ENCODE measurements at places on chromosomes 7 and 10.

DNA sequence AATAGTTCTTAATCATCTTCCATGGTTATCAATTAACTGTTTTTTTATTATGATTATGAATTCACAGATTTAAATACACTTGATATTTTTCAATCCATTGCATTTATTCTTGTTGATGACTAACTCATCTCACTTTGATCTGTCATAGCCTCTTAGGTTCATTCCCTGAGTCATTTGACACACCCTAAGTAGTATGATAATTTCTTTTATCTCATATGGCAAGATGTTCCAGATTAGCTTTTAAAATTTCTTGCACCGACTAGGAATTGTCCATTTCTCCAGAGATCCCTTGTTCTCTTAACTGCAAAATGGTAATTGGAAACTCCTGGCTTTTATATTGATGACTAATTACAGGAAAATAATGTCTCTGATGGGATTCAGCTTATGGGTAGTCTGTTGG is 87.6 kb upstream of the CCDC6 start:
- DNase-seq: no peak

DNA sequence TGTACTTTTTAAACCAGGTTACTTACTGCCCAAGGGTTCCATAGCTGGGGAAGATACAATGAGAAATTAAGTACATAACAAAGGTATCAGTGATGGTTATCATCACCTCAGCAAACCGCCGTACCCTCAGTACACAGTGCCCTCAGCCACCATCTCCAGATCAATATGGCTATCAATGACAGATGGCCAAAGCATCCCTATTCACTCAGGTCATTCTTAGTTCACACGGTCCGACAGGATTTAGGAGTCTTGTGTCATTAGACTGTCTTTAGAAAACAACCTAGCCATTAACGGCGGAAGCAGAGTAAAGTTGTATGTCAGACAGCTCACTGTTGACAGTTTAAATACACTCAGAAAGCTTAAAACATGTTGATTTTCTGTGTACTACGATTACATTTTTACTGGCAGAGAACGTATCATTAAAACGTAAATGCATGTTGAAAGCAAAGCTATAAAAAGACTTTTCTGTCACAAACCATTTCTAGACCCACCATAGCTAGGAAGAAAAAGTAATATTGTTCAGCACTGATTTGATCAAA is 106.9 kb downstream of the HOXA1 start:
- DNase-seq: no peak

DNA sequence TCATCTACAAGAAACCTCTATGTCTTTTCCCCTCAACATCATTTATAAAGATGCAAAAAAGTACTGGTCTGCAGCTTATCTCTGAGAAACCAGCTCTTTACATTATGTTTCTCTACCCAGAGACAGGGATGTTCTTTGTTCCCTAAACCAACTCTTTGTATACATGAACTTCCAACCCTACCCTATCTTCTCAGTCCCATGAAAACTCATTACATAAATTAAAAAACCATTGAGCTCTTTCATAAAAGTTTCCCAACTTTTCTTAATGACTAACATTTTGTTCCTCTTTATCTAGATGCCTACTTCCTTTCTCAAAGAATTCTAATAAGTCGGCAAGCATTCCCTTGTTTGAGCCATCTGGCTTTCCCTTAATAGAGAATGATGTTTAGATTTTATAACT is 192.8 kb upstream of the AGK start:
- no peak for DNase-seq

DNA sequence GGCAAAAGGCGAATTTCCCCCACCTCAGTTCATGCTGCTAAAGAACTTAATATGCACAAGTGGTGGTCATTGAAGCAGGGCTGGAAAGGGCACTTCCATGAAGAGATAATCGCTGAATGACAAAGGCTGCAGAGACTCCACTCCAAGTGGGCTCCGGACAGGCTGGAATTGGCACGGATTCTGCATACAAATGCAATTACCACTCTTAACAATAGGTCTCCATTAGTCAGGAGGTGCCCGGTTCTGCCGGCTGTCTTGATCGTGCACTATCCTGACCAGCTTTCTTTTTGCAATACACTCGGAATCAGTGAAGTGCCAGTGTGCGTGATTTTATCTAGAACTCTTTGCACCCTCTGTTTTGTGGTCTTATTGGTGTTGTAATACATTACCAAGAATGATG is 49.7 kb downstream of the INSYN2A start:
- no peak for DNase-seq

- DNase-seq: no peak
Measured at GRCh38 chr7:46622251-46622650, 701.2 kb upstream of the IGFBP3 start.

DNA sequence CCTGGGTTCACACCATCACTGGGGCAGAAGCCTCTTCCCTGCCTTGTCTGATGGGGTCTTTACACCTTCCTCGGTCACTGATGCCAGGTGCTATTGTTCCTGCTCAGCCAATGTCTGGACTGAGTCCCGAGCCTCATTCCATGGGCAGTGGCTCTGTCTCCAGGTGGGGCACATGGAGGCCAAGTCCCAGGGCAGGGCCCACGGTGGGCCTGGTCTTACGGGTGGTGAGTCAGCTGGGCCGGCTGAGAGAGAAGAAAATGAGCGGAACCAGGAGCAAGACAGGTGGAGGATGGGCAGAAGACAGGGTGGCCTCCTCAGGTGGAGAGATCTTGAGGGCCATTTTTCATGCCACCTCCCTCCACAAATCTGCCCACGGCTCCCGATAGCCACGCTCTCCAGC is 131.7 kb upstream of the FAM20C start:
- DNase-seq: no peak

DNA sequence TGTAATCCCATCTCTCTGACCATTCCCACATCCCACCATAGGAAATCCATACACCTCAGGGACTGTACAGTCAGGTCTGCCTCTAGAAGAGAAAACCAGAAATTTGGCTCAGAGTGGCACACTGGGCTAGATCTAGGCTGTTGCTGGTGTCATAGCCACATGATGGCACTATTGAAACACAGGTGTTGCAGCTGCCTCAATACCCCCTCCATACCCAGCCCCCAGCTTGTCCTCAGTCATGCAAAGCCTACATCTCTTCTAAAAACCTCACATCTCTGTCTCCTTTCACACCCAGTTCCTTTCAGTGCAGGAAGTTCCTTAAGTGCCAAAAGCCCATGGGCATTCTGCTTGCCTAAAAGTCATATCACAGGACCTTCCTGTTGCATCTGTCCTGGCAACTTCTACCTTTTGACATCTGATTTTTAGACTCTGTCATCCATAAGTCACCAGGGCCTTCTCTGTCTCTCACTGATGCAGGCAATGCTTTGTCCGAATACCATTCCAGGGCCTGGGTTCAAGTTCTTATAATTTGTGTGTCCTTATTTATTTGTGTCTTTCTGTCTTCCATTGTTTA is 27.0 kb upstream of the HIBADH start:
- DNase-seq: no peak

- DNase-seq: no peak
Measured at GRCh38 chr7:151468217-151469018, 28.5 kb upstream of the CRYGN start.

DNA sequence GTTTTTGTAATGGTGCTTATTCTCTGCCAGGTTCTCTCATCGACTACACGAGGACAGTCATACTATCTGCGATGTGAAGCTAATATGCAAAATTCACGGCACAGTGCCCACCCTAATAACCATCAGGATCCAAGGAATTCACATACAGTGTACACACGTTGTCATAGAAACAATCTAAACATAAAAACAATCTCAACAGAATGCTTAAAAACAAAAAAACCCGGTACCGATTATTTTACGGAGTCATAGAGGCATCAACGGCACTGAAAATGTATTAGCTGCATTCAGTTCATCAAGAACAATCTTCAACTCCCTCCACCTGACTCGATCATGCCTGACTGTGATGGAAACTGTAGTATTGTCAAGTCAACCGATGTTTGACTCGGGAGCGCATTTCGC is 628 bp downstream of the MRPS33 start:
- DNase-seq: no peak

- no peak for DNase-seq
Measured at GRCh38 chr10:112175409-112175808, 8.2 kb downstream of the GPAM start.

DNA sequence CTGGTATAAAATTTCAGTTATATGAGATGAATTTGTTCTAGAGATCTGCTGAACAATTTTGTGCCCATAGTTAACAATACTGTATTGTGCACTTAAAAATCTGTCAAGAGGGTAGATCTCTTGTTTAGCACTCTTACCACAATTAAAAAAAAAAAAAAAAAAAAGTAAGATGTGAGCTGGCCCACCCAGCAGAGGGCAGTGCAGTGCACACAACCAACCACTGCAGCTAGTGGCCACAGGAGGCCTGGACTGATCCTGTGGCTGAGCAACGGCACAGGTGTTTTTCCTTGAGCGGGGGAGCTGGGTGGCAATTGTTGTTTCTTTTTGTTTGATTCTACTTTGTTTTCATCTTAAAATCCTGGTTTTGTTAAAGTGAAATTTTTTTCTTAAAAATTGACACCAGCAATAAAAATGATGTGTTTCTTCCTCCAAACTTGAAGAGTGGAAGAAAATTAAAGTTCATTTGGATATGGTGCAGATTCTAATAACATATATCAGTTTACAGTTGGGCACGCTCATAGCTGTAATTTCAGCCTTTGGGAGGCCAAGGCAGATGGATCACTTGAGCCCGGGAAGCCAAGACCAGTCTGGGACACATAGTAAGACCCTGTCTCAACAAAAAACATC is 171.1 kb upstream of the TBX20 start:
- DNase-seq: peak; percentile 5

DNA sequence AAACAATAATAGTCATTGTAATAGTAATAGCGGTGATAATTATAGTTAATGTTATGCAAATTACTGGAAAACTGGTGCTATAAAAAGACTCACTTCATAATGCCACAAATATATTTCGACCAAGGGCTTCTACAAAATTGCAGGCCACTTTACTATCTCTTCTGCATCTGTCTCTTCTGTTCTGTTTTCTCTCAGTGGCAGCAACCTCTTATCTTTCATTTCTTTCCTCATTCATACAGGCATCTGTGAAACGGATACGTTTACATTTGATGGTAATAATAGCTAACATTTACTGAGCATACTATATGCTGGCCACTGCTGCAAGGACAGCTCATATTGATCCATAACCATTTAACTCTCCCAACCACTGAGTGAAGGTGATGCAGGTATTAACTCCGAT is 537.4 kb upstream of the PFKP start:
- DNase-seq: no peak

- no peak for DNase-seq
Measured at GRCh38 chr10:78331391-78331922, 297.8 kb downstream of the RPS24 start.

DNA sequence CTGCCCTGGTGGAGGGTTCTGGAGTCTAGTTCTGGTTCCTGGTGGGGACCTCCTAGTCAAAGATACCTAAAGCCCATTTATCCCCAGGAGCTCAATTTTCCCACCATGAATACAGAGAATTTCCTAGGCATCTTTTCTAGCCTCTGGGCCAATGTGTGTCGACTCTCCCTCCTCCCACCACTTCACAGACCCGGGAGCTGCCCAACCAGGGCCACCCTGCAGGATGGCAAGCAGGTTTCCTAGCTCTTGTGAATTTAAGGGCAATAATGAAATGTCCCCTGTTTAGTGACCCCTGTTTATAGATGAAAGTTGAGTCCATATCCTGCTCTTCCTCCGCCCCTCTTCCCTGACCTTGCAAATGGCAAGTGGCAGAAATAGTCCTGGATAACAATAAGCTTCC is 9.4 kb downstream of the DLX5 start:
- no peak for DNase-seq

GRCh38 chr10:26792758-26793495 is 67.8 kb downstream of the ABI1 start:
- no peak for DNase-seq

- DNase-seq: no peak
Measured at GRCh38 chr10:107418085-107418806, 253.7 kb upstream of the SORCS1 start.

GRCh38 chr7:27158436-27159265 is 2.2 kb upstream of the HOXA7 start:
- no peak for DNase-seq

DNA sequence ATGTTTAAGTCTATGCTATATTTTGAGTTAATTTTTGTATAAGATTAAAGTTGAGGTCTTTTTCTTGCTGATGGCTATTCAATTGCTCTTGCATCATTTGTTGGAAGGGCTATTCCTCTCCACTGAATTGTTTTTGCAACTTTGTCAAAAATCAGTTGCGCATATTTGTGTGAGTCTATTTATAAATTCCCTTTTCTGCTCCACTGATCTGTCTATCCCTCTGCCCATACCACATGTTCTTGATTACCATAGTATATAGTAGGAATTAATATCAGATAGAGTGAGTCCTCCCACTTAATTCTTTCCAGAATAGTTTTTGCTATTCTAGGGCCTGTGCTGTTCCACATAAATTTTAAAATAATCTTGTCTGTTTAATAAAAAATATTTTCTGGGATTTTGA is 152.4 kb upstream of the ADCY1 start:
- DNase-seq: no peak

GRCh38 chr10:99667108-99667751 is 7.9 kb downstream of the ENTPD7 start:
- no peak for DNase-seq

- peak; percentile 36 for DNase-seq
Measured at GRCh38 chr7:114931656-114932011, 9.7 kb downstream of the MDFIC start.

- DNase-seq: no peak
Measured at GRCh38 chr10:13913897-13914296, 327.1 kb downstream of the PRPF18 start.

DNA sequence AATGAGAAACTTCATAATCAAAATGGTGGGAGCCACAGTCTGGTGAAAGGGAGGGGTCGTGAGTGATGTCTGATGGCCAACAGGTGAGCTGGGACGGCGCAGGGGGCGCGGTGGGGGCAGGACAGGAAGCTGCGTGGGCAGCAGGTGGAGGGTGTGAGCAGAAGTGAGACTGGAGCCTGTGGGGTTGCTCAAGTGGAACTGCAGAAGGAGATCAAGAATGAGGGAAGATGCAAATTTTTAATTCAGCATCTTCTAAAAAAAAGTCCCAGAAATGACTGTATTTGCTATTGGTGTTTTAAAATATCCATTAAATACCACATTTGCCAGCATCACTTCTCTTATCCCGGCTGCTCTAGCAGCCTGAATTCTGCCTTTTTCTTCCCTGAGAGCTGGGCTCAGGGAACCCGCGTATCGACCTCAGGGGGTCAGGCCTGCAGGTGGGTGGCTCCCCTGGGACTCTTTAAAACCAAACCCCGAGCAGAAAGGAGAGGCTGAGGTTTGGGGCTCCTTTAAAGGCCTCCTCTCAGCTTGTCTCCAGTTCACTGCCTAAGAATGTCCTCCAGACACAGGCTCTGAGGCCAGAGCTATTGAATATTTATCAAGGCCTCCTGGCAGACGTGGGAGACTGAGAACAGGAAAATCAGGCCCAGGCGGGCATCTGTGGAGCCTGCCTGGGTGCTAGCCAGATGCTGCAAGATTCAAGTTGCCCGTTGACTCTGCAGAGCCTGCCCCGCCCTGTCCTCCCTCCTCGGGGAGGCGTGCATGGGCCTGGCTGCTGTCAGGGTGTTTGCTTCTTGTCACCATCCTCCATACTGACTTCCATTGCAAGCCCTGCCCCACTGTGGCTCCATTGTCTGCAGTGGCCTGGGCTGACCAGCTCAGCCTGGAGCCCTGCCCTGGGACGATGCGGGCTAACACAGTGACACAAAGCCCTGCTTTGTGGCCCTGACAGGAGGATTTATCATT is 53.9 kb downstream of the SYPL1 start:
- peak; percentile 10 for DNase-seq

GRCh38 chr7:119594956-119595355 is 678.0 kb upstream of the KCND2 start:
- DNase-seq: no peak

Data from T-cell (primary cell).